H1 (cell line): ENCODE measurements at places on chromosomes 3 and 15.
A peak's percentile ranks its signal among the peaks of the same experiment; 100 is the strongest.

GRCh38 chr3:184234671-184235380 is 5.4 kb downstream of the VWA5B2 start:
- DNase-seq = no peak

DNA sequence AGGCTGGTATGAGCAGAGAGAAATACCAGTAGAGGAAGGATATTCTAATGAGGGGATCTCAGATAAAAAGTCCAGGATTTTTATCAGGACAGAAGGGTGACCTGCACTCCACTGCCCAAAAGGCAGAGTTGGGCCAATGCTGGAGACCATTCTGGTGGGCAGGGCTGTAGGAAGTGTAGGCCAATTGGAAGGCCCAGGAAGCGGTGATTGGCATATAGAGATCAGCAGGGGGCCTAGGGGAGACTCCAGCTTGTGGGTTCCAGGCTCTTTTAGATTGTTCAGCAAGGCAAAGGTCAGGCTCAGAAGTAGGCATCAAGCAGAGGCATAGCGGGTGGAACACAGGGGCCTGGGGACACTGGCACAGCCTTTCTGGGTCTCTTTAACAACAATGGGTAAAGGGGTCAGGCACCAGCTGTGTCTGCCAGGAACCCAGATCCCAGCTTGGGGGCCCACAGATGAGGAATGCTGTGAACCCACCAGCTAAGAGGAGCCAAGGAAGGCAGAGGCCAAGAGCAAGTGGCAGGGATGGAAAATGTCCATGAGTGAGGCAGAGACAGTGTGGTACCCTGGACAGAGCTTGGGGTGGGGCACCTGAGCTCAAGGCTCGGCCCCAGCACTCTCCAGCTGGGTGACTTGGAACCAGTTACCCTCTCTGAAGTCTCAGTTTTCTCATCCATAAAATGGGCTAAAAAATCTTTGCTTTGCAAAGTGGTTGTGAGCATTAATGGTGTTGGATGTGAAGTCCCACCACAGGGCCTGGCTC is 27.0 kb upstream of the RASGRF1 start:
- DNase-seq = peak; percentile 46

DNA sequence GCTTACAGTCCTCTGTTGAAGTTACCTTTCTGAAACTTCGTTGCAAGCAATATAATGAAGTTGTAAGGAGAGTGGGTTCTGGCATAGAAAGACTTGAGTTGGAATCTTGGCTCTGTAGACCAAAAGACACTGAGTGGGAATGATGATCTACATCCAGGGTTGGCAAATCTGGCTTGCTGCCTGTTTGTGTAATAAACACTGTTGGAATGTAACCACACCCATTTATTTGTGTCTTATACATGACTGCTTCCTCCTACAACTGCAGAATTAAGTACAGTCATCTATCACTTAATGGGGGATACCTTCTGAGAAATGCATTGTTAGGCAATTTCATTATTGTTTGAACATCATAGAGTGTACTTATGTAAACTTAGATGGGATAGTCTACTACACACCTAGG is 178.4 kb upstream of the SUCLG2 start:
- no peak for DNase-seq

GRCh38 chr3:30017901-30018300 is 588.5 kb upstream of the TGFBR2 start:
- no peak for DNase-seq

GRCh38 chr3:63961891-63962290 is 49.7 kb upstream of the SCAANT1 start:
- no peak for DNase-seq

- no peak for DNase-seq
Measured at GRCh38 chr3:124322309-124322880, 330.5 kb upstream of the ROPN1 start.

- DNase-seq = no peak
Measured at GRCh38 chr15:58528188-58528870, 96.5 kb downstream of the LIPC start.

GRCh38 chr3:141306276-141306675 is 62.0 kb upstream of the ZBTB38 start:
- no peak for DNase-seq

DNA sequence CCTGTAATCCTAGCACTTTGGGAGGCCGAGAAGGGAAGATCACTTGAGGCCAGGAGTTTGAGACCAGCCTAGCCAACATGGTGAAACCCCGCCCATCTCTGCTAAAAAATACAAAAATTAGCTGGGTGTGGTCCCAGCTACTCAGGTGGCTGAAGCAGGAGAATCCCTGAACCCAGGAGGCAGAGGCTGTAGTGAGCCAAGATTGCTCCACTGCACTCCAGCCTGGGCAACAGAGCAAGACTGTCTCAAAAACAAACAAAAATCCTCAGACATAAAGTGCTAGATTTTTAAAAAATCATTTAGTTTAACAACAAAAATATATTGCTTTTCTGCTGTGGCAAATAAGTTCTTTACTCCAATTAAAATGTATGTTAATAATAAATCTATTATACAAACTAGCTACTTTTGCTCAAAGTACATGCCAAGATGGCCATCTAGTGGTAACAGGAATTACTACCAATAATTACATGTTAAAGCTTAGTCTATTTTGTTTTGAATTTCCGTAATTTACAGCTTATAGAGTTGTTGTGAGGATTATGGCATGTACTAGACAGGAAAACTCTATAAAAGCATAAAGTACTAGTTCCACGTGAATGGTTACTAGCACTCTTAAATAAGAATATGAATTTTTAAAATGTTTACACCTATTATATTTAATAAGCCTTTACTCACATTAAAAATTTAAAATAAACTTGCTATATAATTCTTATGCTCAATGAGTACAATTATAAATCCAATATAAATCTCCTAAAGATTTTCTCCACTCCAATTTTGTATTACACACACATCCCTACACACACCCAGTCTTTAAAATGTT is 39.0 kb downstream of the GABPB1 start:
- DNase-seq = no peak

DNA sequence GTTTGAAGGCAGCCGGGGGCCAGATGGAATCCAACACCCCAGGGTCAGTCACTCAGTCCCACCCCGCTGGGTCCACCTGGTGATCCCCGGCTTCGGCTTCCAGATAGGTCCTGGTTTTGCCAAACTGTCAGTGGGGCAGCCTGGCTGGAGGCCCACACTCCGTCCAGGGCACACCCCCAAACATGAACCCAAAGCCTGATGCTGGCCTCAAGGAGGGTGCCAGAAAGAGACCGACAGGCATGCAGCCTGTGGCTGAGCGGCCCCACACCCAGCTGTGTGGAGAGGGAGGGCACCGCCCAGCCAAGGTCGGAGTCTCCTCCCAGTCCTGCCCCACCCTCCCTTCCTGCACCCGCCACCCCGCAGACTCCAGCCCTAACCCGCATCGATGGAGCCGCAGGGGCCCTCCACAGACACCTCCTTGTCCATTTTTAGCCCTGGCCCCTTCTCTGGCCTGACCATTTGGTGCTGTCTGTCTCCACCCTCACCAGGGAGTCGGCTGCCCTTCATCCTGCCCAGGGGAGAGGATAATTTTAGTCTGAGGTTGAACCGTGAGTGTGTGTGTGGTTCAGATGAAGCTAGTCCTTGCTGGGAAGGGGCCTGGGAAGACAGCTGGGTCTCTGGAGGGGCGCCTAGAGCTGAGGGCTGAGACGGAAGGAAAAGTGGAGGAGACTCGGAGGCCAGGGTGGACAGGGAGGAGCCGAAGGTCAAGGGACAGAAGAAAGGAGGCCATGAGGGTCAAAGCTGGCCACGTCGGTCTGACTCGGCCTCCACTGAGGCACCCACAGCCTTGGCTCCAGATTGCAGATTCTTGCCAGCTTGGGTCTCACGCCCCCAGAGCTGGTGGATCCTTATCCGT is 23.1 kb downstream of the TNK2 start:
- DNase-seq = no peak

DNA sequence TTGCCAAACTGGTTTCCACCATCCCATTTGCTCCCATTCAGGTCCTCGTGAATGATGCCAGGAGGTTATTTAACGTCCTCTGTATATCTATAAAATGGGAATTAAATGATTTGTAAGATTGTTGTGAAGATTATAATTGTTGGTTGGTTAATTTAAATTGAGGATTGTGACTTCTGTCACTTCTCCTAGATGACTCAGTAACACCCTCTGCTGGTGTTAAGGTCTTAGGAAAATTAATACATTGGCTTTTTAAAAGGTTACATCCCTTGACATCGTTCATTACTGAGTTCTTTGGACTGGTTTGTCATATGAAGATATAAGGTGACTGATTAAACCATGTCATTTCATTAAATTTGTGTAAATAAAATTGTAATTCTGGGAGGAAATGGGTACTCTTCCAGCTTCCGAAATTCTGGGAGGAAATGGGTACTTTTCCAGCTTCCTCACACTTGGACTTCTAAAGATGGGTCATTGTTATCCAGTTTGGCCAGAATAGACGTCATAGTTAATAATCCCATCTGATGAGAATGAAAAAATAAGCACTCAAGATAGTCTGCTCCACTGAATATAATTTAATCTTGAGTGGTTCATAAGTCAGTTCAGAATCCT is 33.3 kb upstream of the PAQR5 start:
- no peak for DNase-seq

- no peak for DNase-seq
Measured at GRCh38 chr3:44058022-44058867, 183.4 kb upstream of the TOPAZ1 start.

DNA sequence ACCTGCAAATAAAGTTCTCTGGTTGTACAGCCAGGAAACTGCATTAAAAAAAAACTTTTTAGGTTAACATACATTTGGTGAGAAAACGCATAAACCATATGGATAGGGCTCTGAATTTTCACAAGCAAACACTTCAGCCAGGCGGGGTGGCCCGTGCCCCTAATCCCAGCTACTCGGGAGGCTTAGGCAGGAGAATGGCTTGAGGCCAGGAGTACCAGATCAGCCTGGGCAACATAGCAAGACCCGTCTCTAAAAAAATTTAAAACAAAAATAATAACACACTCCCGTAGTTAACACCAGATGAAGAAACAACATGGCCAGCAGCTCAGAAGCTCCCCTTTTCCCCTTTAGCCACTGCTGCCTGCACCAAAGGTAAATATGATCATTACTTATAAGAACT is 3.2 kb upstream of the RPL14 start:
- no peak for DNase-seq

GRCh38 chr3:191105418-191105817 is 93.6 kb upstream of the OSTN start:
- DNase-seq = no peak

- no peak for DNase-seq
Measured at GRCh38 chr3:31724651-31725050, 191.9 kb downstream of the STT3B start.
